ENCODE measurements at places on chromosomes 6 and 20.
A peak's percentile ranks its signal among the peaks of the same experiment; 100 is the strongest.

DNA sequence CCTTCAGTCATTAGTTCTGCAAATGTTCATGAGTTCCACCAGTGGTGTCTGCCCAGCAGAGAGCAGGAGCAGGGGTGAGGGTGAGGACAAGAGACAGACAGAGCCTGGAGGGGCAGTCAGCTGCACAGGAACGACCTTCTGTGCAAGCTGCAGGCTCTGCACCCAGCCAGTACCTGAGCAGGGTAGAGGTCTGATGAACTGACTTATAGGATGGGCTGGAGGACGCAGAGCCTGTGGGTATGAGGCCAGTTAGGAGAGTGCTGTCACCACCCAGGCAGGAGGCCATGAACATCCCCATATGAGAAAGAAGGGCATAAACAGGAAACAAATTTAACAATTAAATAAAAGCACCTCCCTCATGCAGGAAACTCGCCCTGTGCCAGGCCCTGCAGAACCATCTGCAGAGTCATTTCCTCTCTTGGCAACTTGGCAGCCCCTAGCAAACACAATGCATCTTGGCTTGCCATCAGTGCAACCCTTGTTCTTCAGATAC lies 17.9 kb downstream of the C6orf15 start:
- DNase-seq, result peak; percentile 13

DNA sequence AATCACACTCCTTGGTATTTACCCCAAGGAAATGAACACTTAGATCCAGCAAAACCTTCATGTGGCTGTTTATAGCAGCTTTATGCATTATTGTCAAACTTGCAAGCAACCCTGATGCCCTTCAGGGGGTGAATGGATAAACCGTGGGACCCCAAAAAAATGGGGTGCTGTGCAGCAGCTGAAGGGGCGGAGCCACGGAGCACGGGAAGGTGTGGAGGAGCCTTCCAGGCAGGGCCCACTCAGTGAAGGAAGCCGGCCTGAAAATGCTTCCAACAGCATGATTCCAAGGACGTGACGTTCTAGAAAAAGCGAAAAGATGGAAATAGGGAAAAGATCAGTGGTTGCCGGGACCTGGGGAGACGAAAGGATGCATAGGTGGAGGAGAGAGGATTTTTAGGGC lies 25.6 kb upstream of the FRMD1 start:
- no peak for DNase-seq

- DNase-seq, result no peak
Observed at GRCh38 chr6:68975064-68975463, 340.0 kb downstream of the ADGRB3 start.

GRCh38 chr20:43752561-43753301 lies 25.9 kb upstream of the GTSF1L start:
- DNase-seq, result no peak

DNA sequence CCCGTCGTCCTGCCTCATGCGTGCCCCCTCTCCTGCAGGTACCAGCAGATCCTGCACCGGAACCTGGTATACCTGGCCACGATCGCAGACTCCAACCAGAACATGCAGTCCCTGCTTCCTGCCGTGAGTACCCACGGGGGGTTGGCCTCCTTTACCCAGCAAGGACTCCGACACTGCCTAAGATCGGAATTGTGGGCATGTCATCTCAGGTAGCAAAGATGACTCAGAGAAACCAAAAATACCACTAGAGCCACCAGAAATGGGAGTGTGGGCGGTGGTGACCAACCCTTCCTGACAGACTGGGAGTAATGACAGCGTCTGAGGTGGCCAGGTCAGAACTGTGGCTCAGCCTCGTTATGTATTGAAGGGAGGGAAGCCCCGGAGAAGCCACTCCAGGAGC lies 16.3 kb downstream of the SS18L1 start:
- DNase-seq, result peak; percentile 70

DNA sequence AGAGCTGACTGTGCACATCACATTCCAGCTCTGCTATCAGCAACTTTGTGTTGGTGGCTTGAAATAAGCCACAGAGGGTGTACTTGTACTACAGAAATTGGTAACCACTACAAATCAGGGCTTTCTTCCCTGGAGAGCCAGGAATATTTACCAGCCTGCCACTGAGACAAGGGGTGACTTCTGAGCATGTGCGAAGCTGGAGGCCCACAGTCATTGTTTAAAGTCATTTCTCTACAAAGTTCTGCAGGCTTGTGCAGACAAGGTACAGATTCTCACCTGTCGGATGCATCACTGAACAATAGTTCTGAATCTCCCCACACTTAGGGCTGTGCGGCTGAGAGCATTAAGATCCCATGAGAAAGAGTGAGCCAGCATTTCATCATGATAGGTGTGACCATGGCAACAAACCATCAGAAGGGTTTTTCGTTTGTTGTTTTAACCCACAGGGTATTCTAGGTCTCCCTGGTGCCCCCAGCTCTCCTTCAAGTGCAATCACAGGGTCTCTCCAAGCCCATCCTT lies 292.8 kb downstream of the CDC5L start:
- no peak for DNase-seq

DNA sequence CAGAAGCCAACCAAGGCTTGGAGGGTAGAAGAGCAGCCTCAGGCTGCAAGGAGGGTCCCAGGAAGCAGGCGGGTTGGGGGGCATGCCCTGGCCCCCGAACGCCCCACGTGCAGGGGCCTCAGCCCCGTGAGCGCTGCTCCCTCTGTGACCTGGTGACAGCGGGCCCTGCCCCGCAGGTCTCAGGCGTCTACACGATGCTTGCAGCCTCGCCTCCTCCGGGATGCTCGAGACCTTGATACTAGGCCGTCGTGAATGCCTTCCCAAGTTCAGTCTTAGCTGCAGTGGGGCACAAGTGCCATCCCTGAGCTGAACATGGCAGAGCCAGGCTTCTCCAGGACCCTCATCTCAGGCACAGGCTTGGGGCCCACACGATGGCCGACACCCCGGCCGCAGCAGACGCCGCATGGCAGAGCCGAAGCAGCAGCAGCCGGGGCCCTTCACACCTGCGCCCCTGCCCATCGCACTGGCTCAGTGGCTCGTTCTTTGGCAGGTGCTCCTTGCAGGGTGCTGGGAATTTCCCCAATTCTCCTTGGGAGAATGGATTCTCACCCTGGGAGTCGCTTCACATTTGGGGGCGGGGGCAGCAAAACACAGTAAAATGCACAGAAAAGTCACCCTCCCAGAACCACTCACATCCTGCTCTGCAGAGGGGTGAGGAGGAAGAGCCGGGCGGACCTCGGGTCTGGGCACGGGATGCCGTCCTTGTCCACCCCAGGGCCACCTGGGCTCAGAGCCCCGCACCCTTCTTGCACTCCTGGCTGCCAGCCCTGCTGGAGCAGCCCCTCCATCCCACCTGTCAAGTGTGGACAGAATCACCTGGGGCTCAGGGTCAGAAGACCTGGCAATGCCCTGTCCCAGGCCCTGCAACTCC lies 161.8 kb downstream of the DLL1 start:
- no peak for DNase-seq

GRCh38 chr6:69622924-69623323 lies 173.9 kb downstream of the LMBRD1 start:
- DNase-seq, result no peak

DNA sequence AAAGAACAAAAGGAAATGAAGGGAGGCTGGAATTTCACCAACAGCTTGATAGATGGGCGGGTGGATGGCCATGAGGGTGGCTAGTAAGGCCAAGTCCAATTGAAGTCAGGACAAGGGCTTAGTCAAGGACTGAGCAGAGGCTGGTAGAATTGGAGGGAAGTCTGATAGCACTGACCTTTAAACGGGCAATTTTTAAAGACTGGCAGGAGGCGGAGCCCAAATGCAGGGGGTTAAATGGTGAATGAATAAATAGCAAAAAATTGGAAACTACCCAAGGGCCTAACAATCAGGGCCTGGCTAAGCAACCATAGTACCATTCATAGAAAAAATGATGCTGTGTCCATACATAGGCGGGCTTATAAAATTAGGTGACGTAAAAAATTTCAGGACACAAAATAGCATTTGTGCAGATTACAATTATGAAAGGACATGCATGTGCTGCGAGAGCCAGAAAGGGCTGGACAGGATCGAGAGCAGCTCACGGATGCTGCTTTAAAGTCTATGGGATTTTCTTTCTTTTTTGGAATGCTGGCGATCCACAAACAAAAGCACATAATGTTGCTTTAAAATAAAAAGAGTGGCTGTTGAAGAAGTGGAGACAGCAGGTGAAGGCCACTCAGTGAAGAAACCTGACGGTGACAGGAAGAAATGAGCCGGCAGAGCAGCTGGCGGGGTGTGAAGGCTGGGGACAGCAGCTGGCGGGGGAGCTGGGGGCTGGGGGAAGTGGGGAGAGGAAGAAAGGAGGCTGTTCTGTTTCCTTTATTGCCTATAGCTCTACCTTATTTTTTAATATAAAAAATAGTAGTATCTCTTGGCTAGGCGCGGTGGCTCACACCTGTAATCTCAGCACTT lies 42.8 kb upstream of the TAF8 start:
- DNase-seq, result no peak

GRCh38 chr6:109610590-109610989 lies 80.4 kb downstream of the AK9 start:
- DNase-seq, result no peak

DNA sequence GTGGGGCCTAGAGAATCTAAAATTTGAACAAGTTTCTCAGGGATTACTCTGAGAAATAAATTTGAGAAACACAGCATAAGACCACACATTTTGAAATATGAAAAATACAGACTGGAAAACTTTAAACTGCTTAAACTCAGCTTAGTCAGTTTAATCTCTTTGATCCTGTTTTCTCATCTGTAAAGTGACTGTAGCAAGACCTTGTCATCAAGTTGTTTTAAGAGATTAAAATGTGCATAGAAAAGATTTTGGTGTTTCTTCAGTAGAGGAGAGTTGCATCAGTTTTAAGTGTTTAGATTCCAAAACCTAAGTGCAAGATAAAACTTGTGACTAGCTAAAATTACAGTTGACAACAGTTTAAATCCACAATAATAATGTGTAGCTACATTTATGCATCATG lies 8.1 kb upstream of the BCKDHB start:
- DNase-seq, result no peak

DNA sequence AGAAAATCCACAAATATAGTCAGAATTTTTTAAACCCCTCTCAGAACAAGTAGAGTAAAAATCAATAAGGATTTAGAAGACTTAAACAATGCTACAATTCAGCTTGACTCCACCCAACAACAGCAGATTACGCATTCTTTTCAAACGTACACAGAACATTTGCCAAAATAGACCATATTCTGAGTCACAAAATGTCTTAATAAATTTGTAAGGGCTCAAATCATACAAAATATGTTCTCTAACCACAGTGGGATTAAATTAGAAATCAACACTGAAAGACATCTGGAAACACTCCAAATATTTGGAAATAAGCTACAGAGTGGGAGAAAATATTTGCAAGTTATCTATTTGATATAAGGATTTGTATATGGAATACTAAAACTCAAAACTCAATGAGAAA lies 164.2 kb upstream of the AKAP12 start:
- DNase-seq, result no peak

DNA sequence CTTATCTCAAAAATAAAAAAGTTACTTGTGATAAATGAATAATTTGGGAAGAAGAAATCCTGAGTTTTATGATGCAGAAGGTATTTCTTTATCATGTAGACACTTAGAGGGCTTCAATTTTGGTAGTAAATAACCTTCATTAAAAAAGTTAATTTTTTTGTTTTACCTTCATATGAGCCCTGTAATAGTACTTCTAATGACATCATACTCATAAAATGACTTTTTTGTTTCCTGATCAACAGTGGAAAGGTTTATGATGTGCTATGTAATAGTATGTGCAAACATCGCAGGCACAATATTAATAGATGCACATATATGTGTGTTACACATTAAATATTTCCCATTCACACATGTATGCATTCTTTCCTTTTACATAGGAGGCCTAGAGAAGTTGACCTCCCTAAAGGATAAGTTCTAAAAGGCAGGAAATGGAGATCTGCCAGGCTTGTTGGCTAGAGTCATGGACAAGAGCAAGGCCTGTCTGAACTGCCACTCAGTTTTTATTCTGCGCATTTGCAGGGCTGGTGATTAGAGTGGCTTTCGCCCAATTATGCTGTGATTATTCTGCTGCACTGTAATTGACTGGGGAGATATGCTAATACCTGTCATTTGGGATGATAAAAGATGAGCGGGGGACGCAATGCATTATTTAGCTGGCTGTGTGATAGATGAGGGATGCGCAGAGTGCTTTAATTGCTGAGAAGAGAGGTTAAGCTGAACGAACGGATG lies 272.6 kb downstream of the TMEM242 start:
- no peak for DNase-seq

DNA sequence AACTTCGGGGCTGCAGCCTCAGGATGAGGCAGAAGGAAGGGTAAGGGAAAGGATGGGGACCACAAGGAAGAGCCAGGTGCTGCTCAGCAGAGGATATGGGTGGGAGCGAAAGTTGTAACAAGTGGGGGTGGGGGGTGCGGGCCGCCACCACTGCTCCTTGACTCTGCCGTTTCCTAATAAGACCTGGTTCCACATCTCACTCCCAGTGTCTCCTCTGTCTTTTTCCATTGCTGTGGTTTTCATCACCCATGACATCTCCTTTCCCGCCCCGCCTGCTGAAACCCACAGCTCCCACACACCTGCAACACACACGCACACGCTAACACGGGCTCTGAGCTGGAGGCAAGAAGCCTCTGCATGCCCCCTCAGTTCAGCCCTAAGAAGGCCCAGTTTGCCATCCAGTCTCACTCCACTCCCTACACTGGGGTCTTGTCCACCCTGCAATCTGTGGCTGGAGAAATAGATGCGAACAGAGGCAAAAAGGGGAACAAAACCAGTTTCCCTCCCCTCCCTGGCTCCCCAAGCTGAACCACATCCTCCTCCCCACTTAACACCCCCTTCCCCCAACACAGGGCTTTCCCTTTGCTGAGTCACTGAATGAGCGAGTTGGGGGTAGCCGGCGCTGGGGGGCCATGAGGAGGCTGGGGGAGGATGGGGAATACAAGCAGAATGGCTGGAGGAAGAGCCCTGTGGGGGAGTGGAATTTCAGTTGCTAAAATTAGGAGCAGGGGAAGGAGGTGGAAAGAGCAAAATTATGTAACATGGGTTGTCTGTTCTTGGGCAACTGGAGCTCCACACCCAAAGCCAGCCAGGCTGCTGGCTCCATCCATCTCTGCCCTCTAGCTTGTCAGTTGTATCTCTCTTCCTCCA lies 11.5 kb downstream of the NFKBIL1 start:
- DNase-seq, result peak; percentile 61

DNA sequence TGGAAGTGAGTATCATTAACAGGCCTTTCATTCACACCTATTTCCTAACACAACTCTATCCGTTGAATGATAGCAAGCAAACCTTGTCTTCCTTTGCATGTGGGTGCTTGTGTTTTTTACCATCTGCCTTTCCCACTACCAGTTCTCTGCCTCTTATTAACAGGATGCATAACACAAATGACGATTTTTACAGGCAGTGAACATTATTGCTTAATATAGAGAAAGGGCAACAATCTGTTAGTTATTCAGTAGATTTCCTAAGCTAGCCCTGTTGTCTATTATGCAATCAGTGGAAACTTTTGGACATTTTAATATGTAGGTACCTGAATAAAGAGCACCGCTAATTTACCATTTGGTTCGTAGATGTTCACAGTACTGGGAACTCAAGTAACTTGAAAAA lies 348.8 kb upstream of the PLCB4 start:
- DNase-seq, result no peak
